ENCODE measurements at places on chromosomes 2 and 18.

DNA sequence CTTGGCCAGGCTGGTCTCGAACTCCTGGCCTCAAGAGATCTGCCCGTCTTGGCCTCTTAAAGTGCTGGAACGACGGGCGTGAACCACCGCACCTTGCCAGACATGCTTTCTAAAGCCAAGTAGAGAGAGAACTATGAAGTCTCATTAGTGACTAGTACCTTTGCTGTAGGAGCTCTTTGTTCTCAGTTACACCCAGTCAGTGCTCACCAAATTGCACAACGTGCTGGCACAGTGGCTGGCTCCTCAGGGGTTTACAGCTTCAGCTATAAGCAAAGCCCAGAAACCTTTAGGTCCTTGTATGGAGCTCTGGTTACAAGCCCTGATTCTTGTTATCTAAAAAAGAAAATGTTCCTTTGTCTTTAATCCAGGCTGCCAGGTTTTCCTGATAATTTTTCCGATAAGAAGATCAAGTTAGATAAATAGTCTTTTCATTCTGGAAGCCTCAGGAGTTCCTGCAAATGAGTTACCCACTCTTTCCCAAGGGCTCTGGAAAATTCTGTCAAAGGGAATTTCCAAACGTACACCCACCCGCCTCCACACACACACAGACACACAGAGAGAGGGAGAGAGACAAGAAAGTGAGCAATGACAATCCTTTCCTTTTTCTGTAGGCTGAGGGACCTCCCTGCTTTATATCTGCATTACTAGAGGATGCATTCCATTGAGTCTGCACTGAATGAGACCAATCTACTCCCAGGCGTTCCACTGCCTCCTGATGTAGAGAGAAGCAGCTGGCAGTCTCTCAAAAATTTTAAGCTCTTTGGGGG is 100.2 kb upstream of the CSRNP3 start:
- no peak for DNase-seq

GRCh38 chr2:202944816-202945215 is 32.7 kb downstream of the CARF start:
- DNase-seq = no peak

DNA sequence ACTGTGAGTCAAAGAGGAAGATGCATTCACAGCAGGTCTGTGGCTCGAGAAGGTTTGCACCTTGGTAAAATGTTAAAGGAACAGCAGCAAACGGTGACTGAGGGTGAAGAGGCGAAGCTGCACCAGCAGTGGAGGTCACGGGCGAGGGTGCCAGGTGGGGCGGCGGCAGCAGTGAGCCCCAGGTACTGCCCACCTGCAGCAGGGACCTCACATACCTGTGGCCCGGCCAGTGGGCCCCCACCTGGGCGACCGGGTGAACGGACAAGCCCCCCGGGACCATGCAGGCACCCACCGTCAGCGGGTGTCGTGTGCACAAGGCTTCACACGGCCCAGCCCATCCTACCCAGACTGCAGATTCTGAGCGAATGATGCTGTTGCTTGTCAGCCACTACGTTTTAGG is 23.6 kb upstream of the KCNG2 start:
- DNase-seq = no peak

DNA sequence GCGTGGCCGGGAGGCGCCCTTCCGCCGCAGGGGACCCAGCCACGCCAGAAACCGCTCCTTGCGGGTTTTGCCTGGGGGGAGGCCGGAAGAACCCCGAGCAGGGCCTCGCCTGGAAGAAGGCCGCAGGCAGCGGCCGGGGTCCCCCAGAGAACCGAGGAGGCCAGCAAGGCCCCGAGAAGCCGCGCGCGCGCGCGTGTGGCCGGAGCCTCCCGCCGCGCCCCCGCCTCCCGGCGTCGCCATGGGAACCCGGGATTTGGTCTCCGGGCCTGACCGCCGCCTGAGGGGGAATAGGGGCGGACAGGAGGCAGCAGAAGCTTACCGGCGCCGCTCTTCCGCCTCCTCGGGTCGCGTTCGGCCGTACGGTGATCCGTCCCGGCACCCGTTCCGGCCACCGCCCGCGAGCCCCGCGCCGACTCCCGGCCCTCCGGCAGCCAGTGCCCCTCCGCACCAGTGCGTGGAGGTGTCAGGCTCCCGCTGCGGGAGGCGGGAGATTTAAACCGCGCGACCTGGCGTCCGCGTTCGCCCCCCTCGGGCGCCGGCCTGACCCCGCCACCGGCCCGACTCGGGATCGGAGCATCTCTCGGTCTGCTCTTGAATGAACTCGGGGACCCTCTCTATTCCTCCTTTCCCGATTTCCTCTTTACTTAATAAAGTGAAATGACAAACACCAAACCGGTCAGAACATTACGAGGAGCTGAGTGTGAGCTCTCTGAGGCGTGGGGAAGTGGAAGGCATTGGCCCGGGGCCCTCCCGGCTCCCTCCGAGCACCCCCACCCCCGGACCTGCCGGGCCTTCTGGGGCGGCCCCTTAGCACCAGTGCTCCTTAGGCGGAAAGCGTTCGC is at the start of gene ICA1L:
TSS of gene ICA1L (minus strand) at position 467 of the 842 bp plus-strand sequence. CDS start 42,757 bp downstream, outside the sequence.
- peak; percentile 40 for DNase-seq

DNA sequence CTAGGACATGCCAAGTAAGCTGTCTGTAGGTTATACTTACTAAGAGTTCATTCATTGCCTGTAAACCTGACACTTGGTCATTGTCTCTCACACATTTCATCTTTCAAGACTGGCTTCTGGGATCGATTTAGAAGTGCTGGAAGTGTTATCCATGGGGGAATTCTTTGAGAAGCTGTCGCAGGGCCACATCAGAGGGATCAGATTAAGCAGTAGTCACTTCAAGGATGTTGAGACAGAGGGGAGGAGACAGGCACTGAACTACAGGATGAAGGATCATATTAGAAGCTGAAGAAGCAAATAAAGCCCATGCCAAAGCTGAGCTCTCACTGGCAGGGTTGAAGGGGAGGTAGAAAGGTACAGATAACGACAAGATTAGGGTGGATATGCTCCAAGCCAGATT is 49.0 kb downstream of the CDK15 start:
- DNase-seq = no peak

GRCh38 chr2:39661826-39662225 is 3.9 kb upstream of the TMEM178A start:
- no peak for DNase-seq

DNA sequence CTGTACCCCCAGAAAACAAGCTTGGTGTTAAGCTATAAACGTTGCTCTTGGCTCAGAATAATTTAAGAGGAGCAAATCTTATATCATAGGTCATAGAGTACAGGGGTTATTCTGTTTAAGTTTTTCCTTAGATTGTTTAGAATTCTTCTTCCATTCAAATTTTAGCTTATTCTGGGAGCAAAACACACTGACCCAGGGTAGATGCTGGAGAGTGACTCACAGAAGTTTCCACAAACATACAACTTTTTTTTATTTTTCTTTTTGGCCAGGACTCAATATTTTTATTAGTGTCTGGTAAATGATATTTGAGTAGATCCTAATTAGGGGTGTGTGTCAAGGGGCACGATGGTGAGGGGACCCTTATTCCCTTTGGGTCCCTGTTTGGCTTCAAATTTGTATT is 71.5 kb upstream of the PSME4 start:
- DNase-seq = no peak

DNA sequence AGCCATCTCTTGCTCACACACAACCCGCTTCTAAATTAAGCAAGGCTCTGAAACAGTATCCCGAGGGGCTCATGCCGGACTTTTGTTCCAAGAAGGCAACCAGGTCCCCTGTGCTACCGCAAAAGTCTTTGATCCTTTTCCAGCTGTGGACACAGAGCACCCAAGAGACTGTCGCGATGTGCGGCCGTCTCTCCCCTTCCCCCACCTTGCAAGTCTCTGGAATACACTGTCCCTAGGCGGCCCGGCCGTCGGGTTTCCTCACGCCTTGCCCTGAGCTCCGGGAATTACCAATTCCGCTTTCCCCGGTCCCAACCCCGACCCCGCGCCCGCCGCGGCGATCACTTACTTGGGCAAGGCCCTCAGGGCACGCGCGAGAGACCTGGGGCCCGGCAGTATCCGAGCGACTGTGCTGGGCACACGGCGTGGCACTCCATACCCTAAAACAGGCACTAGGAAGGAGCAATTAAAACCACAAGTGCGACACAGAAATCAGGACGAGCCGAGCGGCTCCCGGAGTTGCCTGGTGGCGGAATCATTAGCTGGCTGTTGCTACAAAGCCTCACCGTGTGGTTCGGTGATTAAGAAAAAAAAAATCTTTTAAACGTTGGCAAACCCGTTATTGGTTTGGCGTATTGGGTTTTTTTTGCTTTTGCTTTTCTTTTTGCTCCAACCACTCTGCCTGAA is 2.2 kb upstream of the DLX1 start:
- DNase-seq = no peak

DNA sequence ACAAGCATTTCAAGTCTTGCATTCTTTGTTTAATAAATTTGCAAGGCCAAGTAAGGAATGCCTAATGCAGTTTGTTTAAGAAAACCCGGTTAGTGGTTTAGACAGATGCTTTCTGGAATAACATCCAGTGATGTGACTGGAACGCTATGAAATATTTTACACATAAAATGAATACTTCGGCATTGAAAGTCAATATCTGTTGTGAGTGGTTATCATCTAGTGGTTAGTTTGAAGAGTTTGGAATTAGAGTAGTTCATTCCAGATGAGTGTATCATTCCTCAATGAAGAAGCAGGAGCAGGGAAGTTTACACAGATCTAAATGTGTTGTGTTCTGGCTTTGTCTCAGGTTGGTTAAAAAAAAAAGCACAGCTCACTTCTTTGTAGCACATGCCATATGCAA is 608.0 kb upstream of the PIK3C3 start:
- DNase-seq = no peak

DNA sequence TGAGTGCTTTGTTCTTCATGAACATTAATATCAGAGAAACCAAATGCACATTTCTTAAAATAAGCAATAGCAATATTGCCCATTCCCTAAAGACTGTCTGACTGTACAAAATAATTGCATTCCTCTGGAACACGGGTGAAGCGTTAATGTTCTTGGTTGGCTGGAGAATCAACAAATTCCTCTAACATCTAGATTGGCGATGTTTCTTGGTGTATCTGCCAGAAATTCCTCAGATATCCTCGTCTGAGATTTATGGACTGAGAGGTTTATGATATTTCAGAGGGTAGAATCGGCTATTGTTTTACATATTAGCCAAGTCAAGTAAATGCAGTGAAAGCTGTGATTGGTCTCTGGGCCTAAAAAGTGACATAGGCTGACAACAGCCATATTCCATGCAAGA is 27.1 kb upstream of the SPTBN1 start:
- DNase-seq = no peak

DNA sequence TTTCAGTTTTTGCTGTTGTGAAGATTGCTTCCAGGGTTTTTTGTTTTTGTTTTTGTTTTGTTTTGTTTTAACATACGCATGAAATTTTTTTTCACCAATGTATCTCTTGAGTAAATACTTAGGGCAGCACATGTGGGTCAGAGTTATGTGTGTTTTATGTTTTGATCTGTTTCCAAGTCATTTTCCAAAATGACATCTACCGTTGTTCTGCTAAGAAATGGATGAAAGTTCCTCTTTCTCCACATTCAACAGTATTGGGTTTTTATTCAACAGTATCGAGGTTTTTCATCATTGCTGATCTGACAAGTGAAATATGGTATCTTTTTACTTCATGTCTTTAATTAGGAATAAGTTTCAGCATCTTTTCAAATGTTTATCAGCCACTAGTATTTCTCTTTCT is 16.7 kb downstream of the RNF144A start:
- DNase-seq = no peak

DNA sequence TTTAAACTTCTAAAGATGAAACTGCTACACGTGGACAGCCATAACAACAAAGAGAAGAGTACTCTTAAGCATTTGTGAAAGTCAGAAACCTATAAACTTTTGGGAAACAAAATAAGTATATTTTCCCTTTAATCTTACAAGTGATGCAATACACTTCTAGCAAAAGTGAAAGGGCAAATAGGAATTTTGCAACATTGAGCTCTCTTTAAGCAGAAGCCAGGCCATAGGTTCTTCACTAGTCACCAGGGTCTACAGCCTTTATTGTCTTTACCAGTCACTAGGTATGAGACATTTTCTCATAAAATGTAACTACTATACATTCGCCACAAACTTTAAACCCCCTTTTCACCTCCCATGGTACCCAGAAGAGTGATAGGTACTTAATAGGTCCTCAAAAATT is 37.5 kb downstream of the SCN1A start:
- no peak for DNase-seq

DNA sequence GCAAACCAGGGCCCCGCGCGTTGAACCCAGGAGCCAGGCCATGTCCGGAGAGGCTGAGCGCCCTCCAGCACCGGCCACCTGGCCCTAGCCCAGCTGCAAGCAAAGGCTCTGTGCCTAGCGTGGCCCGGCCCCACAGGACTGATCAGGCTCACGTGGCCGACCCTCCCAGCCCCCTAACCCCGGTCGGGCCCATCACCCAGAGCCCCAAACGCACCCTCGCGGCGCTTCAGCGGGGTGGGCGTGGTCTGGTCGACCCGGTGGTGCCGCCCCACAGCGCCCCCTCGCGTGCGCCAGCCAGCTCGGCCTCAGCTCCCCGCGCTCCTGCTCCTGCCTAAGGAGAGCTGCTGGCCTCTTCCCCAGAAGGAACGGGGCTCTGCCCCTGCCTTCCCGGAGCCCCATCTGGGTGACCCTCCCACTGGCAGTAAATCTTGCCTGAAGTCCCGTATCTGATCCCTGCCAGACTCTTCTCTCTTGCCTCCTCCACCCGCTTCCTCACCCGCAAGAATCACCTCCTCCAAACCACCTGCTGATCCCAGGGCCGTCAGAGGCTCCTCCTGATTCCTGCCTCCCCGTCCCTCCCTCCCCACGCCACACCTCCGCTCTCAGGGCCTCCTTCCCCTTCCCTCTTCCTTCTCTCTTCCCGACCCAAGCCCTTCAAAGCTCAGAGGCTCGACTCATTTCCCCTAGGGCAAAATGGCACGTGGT is 12.3 kb upstream of the TEX51 start:
- no peak for DNase-seq

- DNase-seq = peak; percentile 20
Observed at GRCh38 chr18:70489986-70490933, 201.4 kb downstream of the SOCS6 start.

- no peak for DNase-seq
Observed at GRCh38 chr2:169106563-169107545, 37.5 kb downstream of the DHRS9 start.

GRCh38 chr18:74477771-74478170 is 18.4 kb upstream of the CNDP2 start:
- DNase-seq = no peak

GRCh38 chr18:80056095-80056494 is 21.9 kb downstream of the RBFA start:
- DNase-seq = no peak

- DNase-seq = no peak
Observed at GRCh38 chr2:116490511-116491145, 1323.9 kb upstream of the DDX18 start.
